NCI-H1417 (cell line): ENCODE measurements at places on chromosomes 4 and X.

GRCh38 chr4:98632258-98632657 lies 26.2 kb downstream of the TSPAN5 start:
- no peak for DNase-seq

- DNase-seq: peak; percentile 86
Observed at GRCh38 chrX:119467842-119468550, at the start of gene SLC25A5. Gene SLC25A5, plus strand, starts transcription at chrX:119468444. Its CDS starts 72 bp downstream, at chrX:119468516.

DNA sequence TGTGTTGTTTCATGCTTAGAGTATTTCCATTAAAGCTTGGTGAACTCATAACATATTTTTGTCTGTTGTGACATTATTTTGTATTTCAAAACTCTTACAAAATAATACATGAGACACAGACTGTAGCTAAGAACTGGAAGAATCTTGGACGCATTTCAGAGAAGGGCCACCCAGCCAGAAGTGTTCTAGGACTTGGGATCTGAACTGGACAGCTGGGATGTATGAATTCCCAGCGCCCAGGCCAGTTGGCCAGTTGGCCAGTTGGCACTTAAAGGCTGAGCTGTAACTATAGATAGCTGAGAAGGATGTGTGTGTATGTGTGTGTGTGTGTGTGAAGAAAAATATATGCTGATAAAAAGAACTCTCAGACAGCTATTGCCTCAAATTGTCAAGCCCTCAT lies 193.4 kb upstream of the GPR101 start:
- no peak for DNase-seq

GRCh38 chr4:133151341-133151690 lies 2.2 kb downstream of the PCDH10 start:
- DNase-seq: no peak

DNA sequence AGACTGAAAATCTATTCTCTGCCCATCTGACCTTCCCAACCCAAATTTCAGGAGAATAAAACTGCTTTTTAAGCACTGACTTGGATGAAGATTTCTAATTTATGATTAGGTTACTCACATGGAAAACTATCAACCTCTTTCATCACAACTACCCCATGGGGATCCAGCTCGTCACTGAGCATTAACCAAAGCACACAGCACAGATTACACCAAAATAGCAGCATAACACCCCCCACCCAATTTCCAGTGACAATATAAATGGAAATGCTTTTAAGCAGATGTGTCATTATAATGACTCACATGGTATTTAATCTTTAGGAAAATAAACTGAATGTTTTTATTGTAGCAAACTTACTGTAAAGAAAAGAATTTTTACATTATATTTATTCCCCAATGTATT lies 9.7 kb downstream of the SERTM2 start:
- DNase-seq: no peak

GRCh38 chr4:88643932-88644331 lies 51.7 kb downstream of the HERC3 start:
- DNase-seq: no peak

- DNase-seq: no peak
Observed at GRCh38 chr4:127047930-127048329, 584.8 kb upstream of the INTU start.

DNA sequence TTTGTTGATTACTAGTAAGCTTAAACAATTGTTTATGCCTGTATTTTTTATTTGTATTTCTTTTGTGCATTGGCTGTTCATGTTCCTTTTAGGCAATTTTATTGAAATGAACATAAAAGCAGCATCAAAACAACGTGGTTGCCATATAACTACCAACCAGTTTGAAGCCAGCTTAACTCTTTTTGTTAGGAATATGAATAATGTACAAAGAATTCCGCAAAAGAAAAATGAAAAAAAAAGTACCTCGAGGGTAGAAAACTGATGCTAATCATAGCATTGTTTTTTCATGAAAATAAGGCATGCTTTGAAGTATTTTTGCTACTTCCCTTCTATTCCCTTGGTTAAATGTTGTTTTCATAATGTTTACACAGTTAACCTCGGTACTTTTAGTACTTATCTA lies 1024.0 kb upstream of the SLIT2 start:
- DNase-seq: no peak
